ENCODE measurements at places on chromosomes 12 and 14. TPM values are rescaled to one million over a fixed set of nuclear protein-coding genes. Genes with fewer than 3 reads are reported as not detected.

DNA sequence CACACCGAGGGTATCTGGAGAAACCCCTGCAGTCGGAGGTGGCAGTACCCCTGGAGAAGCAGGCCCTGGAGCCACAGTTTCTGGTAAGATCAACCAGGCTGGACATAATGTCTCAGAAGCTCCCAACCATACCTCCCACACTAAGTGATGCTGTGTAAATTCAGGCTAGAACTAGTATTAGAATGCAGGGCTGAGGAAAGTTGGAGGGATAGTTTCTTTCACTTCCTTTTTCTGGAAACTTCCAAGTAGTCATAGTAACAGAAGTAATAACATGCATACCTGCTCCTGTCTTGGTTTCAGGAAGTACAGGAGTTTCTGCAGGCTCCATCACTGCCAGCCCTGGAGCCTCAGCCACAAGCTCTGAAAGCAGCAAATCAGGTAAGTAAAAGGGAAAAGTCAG, 228.1 kb upstream of the CNTN1 start:
- DNase-seq: no peak

GRCh38 chr12:47267571-47267970, 187.8 kb upstream of the AMIGO2 start:
- DNase-seq: no peak

GRCh38 chr12:46831335-46832129, 5.7 kb upstream of the SLC38A4 start:
- DNase-seq: no peak

DNA sequence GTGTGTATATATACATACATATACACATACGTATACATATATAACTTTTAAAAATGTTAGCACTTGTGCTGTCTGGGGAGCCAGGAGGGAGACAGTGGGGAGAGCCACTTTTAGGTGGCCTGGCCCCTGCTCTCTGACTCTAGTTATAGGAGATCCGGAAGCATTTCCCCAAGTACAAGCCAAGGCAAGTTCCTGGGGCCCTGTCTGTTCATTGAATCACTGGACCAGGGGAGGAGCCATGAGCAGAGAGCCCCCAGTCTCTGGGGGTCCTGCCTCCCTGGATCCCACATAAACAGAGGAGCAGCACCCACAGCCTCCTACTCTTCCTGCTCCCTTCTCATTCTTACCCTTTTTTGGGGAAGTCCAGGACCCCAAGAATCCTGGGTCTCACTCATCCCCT, 45.4 kb upstream of the TMED10 start:
- DNase-seq: no peak

- DNase-seq: no peak
Measured at GRCh38 chr14:48703728-48704467, 882.3 kb downstream of the RPS29 start.

DNA sequence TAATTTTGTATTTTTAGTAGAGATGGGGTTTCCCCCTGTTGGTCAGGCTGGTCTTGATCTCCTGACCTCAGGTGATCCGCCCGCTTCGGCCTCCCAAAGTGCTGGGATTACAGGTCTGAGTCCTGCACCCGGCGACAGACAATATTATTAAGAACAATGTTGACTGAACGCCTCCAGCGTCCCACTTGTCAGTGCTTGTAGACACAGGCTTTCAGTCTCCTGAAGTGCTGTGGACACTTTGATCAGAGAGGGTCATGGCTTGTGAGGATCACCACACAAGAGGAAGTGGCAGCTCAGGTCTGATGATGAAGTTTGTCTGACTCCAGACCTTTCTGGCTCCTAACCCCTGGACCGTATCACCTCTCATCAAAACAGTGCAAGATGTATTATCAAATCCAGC, 114.6 kb downstream of the CHST11 start:
- no peak for DNase-seq

DNA sequence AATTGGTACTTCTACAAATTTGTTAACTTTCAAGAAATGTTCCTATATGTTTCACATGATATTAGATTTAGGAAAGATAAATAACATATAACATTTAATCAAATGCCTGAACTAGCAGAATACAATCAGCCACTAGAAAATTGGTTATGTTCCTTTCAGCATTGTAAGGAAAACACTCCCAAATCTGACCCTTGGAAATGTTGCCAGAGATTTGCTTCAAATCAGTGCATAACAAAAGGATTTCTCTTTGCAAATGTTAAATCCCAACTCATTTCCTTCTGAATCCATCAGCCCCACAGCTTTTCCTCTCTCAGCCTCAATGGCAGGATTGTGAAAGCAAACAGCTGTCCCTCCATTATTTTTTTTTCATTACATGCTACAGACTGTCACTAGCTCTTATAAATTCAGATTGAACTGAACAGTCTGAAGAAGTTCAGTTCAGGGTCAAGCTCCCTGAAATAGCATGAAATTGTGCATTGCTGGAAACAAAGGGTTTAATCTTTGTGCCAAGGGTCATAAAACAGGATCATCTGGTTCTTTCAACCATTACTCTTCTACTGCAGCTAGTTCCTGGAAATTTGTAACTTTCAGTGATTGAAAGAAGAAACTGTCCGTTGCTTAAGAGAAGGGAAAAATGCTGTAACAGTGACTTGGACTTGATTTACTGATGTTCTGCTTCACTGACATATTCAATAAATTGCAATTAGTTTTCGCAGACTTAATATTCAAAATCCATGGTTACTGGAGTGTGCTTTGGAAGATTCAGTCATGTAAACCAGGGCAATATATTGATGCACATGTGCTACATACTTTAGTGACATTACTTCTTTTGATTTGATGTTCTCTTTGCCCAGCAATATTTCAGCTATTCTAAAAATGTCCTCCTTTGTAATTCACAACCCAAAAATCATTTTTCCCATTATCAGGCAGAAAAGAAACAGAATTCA, 246.4 kb downstream of the RPL10L start:
- DNase-seq: peak; percentile 23

- DNase-seq: peak; percentile 90
Measured at GRCh38 chr12:19971361-19972280, 396.7 kb upstream of the PDE3A start.

PMCH gene
- not detected for total RNA-seq

GRCh38 chr14:31269634-31270195, 62.1 kb upstream of the HECTD1 start:
- DNase-seq: no peak

- DNase-seq: no peak
Measured at GRCh38 chr12:74741112-74741511, 203.5 kb downstream of the ATXN7L3B start.

ABCC9 gene
- 0.17 TPM for total RNA-seq

SCN8A gene
- total RNA-seq: 3.1 TPM

FIGNL2 gene
- 2.6 TPM for total RNA-seq

TGFB3 gene
- 1.4 TPM for total RNA-seq

DNA sequence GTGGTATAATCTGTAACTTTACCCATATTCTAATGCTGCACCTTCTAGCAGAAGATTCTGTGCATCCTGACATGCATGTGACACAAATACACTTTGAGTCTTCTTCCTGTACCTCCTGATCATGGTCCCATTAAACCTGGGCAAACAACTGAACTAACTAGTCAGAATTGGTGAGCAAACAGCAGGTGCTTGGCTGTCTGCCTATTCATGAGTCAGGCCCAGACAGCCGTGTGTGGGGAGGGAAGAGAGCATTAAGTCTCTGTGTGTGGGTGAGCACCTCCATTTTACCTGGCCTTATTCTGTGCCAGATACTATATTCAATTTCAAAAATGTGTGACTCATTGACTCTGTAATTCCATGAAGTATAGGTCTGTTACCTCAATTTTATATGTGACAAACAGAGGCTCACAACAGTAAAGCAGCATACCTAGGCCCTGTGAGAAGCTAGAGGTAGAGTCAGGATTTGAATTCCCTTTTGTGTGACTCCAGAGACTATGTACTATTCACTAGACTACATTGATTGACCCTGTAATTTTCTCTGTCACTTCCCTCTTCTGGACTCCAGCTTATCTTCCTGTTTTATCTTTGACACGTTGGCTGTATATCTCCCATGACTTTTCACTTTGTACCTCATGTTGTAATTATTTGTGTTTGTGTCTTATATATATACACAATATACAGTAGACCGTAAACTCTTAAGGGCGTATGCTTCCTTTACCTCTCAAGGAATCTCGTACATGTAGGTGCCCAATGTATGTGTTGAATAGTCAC, 32.2 kb downstream of the SUSD6 start:
- peak; percentile 87 for DNase-seq

GRCh38 chr12:123828854-123829547, 66.9 kb downstream of the DNAH10 start:
- no peak for DNase-seq

GRCh38 chr12:12247584-12247983, 19.3 kb downstream of the LRP6 start:
- no peak for DNase-seq

DNA sequence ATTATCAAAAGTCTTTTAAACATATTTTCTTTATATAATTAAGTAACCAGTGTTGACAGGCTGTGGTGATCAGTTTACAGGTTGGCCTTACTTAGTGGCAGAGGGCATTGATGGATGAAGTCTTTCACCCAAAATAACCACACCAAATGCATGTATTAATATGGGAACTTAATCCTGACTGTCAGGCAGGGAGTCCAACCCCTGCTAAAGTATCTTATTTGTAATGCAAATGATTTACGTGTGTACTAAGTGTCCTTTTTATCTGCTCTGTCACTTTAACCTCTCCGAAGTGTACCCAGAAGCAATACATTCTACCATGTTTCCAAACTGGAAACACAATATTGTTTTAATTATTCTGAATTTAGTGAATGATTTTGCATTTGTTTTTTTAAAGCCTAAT, 1.4 kb downstream of the MYBPC1 start:
- no peak for DNase-seq

IL26 gene
- not detected for total RNA-seq

GRCh38 chr12:48442179-48442847, 30.0 kb upstream of the ANP32D start:
- no peak for DNase-seq

DNA sequence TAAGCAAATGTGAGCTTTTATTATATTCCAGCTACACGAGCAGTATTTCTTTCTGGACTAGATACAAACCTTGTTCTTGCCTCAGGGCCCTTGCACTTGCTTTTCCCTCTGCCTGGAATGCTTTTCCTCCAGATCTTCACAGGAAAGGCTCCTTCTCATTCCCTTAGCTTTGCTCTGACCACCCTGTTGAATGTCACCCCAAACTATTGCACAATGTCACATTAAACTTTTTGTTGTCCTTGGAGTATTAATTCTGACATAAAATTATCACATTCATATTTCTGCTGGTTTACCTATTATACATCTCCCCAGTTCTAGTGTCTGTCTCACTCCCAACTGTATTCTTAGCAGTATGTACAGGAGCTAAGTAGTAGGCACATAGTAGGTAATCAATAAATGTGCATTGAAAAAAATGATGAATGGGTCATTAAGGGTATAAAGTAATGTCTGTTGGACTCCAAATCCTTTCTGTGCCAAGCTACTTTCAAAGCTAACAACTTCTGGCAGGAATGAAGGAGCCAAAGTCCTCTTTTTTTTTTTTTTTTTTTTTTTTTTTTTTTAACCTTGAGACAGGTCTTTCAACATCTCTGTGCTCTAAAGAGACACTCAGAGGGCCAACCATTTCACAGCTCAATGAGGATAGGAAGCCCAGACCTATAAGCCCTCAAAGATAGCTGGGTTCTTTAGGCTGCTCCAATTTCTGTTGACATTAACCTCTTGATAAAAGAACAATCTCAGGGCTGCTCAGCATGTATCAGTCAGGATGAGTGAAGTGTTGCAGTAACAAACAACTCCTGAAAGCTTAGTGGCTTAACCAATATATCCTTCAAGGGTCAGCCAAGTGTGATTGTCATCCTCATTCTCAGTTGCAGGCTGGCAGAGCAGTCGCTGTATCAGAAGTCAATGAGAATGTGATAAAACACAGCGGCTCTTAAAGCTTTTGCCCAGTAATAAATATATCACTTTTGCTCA, 424.4 kb upstream of the TBX3 start:
- DNase-seq: no peak

DNA sequence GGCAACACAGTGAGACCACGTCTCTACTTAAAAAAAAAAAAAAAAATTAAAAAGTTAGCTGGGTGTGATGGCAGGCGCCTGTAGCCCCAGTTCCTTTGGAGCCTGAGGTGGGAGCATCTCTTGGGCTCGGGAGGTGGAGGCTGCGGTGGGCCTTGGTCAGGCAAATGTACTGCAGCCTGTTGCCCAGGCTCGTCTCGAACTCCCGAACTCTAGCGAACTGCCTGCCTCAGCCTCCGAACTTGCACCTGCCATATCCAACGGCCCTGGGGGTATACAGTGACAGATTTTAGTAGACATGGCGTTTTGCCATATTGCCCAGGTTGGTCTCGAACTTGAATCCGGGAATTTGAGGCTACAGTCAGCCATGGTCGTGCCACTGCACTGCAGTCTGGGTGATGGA, 195.4 kb downstream of the ALG10 start:
- no peak for DNase-seq

IFT43 gene
- total RNA-seq: 48.9 TPM

DNA sequence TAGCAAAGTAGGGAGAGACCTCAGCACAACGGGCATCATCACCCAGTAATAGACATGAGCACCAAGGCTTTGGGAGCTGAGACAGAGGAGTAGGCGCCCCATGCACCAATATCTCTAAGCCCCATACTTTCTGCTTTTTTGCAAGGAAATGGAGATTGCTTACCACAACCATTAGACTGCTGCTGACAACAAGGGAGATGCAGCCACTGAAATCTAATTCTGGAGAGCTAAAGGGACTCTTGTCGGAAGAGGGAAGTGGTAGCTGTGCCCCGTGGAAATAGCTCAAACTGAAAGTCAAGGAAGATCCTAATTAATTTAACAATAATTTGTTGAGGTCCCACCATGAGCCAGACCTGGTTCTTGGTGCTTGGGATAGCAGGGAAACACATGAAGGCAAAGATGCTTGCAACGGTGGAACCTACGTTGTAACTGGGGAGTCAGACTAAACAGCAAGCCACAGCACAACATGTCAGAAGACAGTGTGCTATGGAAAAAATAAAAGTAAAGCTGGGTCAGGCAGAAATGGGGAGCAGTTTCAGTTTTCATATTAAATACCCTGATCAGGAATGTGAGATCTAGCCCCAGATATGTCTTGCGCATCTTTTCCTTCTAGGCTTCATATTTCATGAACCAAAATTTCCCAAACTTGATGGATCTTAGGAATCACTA, 1131.0 kb downstream of the BCL11B start:
- no peak for DNase-seq

Data from kidney epithelial cell (primary cell).